ENCODE measurements at places on chromosomes 7 and 10.

DNA sequence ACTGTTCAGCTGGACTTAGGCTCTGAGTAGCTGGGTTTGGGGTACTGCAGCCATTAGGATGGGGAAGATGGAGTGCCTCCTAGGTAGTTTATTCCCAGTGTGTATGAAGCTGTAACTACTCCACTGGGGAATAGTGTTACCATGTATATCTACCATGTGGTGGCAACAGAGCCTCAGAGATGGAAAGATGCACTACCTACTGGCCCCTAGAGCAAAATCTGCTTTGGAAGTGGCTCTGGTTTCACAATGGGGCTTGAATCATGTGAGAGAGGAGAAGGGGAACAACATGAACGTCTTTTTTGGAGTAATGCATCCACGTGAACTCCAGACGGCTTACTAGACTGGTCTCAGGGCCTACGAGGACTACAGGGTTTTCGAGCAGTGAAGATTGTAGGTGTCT is 167.3 kb downstream of the CALCR start:
- no peak for DNase-seq

DNA sequence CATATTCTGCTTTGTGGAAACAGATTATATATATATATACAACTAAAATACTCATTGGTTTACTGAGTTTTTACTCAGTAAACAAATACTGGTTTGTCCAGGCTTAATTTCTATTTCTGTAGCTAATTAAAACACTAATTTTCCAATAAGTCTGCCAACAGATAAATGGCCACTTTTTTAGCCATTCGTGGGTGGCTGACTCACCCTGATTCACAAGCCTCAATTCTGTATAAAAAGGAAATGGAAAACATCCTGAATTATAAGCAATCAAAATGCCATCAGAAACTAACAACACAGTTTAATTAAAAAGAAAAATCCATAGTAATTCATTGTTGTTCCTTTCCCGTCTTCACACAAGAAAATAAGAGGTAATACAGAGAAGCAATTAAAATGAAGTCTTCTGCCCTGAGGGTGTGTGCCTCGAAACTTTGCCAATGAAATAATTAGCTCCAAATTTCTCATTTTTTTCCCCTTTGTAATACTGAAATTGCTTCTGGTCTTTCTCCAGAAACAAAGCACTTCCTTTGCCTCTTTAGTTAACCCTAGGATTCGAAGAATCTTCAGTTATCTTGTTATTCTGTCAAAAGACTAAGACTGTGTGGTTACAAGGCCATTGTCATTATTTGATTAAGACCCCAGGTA is 118.7 kb upstream of the PTN start:
- DNase-seq = no peak

DNA sequence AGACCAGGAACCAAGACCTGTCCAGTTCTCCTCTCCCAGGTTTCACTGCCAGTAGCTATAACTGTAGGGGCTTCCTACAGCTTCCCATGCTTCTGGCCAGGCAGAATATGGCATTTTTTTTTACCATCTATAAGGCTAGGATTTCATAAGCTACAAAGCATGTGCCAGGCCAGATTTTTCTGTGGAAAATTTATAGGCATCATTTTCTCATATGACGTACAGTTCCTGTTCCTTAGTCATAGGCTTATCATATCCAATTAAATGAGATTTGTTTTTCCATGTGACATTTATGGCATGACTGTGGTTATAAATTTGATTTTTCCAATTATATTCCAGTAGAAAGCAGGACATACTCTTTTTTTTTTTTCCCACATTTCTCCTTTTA is 208.6 kb upstream of the NPY start:
- no peak for DNase-seq

- no peak for DNase-seq
Measured at GRCh38 chr10:1674501-1674900, 62.8 kb downstream of the ADARB2 start.

DNA sequence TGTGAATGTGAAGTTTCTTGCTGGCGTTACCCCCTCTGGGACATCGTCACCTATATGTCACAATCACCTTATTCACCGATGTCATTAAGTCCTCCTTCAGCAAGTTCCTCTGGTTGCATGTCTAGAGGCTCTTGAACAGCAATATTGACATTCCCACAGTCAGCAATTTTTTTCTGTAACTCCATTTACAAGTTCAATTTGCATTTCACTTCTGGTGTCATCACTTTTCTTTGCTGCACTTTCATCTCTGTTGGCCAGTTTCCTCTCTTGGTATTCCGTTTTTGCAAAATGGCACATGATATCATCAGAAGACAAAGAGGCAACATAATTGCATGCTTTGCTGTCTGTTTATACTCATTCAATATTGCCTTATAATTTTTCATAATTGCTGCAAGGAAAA is 69.8 kb downstream of the SRI start:
- DNase-seq = no peak

- no peak for DNase-seq
Measured at GRCh38 chr10:73906524-73907447, 4.1 kb upstream of the PLAU start.

GRCh38 chr7:5598769-5599371 is 175.2 kb upstream of the TNRC18 start:
- no peak for DNase-seq

DNA sequence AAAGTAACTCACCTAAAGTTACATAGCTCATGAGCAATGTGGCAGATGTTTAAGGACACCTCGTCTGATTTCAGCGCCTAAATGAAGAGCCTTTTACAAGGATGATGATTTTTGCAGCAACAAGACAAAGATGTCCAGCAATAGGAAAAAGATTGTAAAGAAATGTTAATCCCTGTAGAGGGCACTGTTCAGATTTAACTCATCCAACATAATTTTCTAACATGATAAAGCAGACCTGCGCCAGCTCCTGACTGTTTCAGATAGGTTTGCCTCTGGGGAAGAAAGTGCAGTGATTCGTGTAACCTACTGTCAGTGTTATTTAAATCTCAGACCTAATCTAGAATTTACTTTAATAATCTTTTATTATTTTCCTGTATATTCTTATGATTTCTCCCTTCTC is 595.2 kb downstream of the AUTS2 start:
- DNase-seq = no peak

GRCh38 chr10:130921911-130922440 is 389.5 kb downstream of the TCERG1L start:
- DNase-seq = no peak

GRCh38 chr10:132240156-132240555 is 53.4 kb downstream of the DPYSL4 start:
- DNase-seq = no peak

DNA sequence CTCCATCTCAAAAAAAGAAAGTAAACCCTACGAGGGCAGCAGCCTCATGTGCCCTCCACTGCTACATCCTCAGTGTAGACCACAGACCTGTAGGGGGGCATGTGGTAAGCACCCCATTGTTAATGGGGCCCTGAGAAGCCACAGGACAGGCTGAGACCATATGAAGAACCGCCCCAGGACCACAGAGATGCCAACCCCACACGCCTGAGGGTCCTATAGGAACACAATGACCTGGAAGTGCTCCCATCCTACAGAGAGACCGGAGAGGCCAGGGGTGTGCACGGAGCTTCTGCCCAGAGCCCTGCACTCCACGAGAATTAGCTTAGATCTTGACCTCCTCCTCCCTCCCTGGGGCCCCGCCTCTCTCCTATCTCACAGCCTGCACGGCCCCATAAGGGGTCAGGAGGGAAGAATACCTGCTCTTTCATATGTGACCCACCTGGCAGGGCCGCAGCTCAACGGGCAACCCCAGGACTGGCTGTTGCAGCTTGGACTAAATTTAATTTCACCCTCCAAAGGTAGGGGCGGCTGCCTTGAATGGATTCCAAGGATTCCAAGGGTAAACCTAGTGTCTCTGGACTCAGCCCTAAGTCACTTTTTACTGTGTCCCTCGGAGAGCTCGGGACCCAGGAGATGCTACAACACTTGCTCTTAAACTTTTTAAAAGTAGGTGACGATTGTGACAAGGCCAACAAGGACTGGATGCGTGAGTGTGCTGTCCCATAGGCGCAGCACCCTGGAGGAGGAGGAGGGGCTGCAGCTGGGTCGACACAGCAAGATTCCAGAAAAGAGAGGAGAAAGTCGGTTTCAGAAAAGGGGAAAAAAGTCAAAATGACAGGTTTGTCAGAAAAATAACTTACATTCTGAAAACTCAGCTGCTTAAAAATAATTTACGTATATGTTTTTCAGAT is 24.2 kb downstream of the PRKAG2 start:
- no peak for DNase-seq

- no peak for DNase-seq
Measured at GRCh38 chr10:116687633-116688032, 54.7 kb downstream of the HSPA12A start.

GRCh38 chr7:79292834-79293233 is 160.6 kb downstream of the MAGI2 start:
- DNase-seq = no peak

DNA sequence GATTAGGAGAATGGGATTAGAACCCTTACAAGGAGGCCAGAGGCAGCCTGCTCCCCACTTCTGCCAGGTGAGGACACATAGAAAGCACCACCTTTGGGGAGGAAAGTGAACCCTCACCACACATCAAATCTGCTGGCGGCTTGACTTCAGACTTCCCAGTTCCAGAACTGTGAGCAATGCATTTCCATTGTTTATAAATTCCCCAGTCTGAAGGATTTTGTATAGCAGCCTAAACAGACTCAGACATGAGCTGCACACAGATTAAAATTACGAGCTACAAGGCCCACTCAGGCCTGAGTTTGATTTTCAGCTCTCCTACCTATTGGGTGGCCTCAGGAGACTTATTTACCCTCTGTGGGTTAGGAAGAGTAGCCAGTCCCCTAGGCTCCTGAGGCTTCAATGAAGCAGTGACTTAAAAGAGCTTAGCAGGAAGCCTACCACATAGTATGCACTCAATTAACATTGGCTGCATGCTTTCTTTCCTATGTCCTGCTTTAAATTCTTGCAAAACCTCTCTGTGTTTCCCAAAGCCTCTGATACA is 350.7 kb upstream of the ZMIZ1 start:
- no peak for DNase-seq

GRCh38 chr10:33052263-33052875 is 94.3 kb upstream of the ITGB1 start:
- no peak for DNase-seq

- no peak for DNase-seq
Measured at GRCh38 chr7:151896486-151896885, 19.6 kb upstream of the PRKAG2 start.

DNA sequence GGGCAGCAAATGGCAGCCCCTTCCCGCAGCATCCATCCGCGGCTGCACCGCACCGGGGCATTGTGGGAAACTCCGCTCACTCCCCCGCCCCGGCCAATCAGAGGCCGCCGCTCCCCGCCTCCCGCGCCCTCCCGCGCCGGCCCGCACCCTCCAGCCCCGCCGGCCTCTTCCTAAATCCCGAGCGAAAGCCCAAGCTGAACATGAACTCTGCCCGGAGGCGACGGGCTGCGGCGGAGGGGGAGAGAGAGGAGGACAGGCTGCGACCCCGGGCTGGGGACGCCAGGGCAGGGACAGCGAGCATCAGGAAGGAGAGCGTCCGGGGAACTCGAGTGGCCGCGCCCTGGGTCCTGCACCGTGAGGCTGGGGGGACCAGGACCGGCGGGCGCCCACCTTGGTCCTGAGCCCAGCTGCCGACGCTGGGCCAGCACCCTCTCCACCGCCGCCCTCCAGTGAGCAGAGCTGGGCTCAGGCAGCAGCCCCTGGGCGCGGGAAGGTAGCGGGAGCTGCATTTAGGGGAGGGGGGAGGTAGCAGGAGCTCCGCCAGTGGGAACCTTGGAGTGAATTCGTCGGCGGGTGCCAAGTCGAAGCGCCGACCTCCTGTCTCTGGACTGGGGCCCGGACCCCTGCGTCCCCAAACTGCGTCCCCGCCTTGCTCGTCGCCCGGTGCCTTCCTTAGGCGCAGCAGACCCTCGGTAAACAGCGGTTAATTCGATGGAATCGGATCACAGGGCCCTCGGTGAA is at the start of gene DGKI:
Gene DGKI (minus strand): TSS at position 148 of the 741 bp plus-strand sequence.
- no peak for DNase-seq

GRCh38 chr7:135817583-135817982 is 69.0 kb upstream of the FAM180A start:
- no peak for DNase-seq

GRCh38 chr7:104192434-104192833 is 15.4 kb downstream of the ORC5 start:
- DNase-seq = no peak

DNA sequence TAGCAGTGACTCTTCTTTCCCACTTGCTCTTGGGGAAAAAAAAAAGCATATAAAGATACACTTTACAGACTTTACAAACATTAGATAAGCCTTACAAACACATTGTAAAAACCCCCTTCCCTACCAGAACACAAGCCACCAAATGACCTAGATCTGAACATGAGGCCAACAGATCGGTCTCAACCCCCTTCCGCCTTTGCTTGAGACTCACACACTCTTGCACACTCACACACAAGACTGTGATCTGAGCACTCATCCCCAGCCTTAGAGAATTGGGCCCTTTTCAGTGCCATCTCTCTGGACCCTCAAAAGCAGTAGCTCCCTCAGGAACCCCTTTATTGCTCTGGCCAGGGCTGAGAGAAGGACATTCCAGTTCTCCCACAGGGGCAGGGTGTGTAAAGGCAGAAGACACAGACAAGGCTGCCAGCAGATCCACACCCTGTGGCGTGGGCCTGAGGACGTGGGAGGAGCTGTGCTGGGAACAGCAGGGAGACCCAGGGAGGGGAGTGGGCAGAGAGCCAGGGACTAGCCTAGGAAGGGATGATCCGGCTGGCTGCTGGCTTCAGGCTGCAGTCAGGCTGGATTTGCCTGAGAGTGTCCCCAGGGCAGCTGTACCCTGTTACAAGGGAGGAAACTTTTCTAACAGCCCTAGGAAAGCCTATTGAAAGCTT is 206.7 kb downstream of the KIAA1217 start:
- DNase-seq = no peak

- no peak for DNase-seq
Measured at GRCh38 chr10:74955796-74956195, 129.4 kb downstream of the KAT6B start.

GRCh38 chr7:136359333-136359903 is 382.3 kb upstream of the MTPN start:
- no peak for DNase-seq

- DNase-seq = no peak
Measured at GRCh38 chr10:49498425-49498824, 40.5 kb downstream of the ERCC6 start.

GRCh38 chr7:96017877-96018276 is 245.5 kb downstream of the DYNC1I1 start:
- DNase-seq = peak; percentile 22

DNA sequence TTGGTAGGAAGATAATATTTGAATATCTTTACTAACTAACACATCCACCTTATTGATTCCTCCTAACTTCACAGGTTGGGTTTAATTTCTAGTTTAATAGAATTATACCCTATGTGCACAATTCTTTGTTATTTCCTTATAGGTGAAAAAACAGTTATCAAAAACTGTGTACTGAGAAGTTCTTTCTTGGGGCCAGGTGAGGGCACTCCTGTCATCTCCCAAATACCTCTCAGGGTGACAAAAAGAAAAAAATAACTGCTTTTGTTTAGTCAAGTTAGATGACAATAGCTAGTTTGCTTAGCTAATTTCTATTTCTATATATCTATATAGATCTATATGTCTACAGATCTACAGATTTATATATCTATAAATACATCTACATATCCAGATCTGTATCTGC is 10.1 kb downstream of the FZD8 start:
- DNase-seq = no peak

Measured in NCI-H2029 treated with DMSO at 0.1 percent for 48 hours (cell line).